ENCODE measurements at places on chromosomes 12 and 14. TPM values are rescaled to one million over a fixed set of nuclear protein-coding genes. Genes with fewer than 3 reads are reported as not detected.

The ADCY6 gene
- 47.3 TPM for total RNA-seq

The WNT1 gene
- not detected for total RNA-seq

The CELA1 gene
- total RNA-seq = not detected

The RAD9B gene
- total RNA-seq = 0.91 TPM

The TMED8 gene
- 17.1 TPM for total RNA-seq

The PLCZ1 gene
- total RNA-seq = 0.82 TPM

- no peak for DNase-seq
Measured at GRCh38 chr14:102394717-102395375, 32.1 kb downstream of the TECPR2 start.

- DNase-seq = no peak
Measured at GRCh38 chr12:13233830-13234641, 37.5 kb downstream of the EMP1 start.

GRCh38 chr12:11813438-11813813 lies 164.0 kb downstream of the ETV6 start:
- DNase-seq = no peak

GRCh38 chr12:14995583-14996425 lies 23.0 kb downstream of the PDE6H start:
- DNase-seq = peak; percentile 40

DNA sequence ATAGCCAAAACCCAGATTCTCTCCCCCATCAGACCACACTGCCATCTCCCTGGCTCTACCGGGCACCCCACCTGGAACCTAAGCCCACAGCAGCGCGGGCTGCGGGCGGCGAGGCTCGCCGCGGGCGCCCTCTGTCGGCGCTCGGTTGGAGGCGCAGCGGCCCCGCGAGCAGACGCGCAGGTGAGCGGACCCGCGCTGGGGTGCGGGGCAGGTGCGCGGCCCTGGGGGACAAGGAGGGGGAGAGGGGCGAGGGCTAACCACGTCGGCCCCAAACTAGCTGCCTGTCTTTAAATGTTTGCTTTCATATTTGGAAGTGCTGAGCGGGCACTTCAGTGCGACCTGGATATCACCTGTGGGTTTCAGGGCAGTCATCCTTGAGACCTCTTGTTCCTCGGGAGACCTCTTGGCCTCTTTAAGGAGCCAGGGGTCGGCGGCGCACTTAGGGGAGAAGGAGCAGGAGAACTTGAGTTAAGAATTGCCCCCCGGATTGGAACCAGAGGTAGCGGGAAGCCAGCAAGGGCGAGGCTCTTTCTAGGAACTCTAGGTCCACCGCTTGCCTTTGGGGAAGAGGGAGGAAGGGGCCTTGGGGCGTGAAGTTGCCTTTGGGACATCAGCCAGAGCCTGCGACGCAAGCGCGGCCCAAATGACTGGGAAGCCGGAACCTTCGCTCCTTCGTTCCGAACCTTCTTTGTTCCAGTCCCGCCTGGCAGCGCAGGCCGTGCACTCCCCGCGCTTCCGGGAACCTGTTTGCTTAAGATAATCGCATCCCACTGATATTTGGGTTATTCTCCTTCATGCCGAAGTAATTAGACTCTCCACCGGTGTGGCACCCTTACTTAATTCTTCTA lies 78.7 kb downstream of the NEDD1 start:
- peak; percentile 6 for DNase-seq

DNA sequence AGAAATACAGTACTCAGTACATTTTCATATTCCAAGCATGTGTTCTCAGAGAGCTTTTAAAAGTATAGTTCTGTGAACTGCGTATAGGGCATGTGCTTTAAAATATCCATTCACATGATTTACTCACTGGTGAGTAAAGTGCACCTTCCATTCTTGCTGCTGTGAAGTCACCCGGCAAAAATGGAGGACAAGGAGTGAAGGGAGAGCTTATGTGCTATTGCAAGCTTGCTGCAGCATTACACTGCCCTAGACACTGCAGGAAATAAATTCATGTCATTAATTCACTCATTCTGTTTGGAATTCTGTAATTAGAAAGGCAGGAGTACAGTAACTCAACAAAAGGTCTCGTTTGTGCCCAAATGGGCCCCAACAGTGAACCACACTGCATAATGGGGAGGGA lies 347.8 kb downstream of the PRKD1 start:
- no peak for DNase-seq

- DNase-seq = no peak
Measured at GRCh38 chr14:101552786-101553231, 8.5 kb upstream of the DIO3 start.

DNA sequence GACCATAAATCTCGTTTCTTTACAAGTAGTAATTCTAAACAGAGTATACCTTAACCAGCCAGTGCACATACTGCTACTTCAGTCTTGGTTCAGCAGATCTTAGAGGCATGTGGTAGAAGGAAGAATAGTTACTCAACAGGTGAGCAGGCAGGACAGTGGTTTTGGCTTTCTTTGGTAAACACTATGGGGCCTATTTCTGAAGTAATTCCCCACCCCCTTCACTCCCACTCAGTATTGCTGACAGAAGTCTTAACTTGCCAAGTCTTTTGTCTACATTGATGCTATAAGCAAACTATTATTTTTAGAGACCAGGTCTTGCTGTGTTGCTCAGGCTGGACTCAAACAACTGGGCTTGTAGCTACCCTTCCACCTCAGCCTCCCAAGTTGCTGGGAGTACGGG lies 68.5 kb downstream of the FBXO34 start:
- DNase-seq = no peak

DNA sequence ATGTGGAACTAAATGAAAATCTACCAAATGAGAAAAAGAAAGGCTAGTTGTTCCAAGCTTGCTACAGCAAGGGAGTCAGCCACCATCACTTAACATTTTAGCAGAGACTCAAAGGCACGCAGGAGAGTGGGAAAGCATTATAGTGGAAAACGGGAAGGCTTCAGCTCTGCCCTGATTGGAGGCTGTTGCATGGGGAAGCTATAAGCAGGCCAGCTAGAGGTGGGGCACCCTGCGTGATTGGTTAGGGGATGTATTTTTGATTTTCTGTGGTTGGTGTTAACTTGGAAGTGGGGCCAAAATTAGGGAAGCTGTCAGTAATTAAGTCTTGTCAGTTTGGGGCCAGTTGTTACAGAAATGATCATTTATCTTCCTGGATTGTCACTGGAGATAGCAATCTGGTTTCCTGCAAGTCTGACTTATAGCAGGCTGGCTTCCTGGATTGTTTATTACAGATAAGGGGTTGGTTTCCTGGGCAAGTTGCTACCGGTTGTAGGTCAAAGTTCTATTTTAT lies 93.9 kb downstream of the FAR2 start:
- no peak for DNase-seq

GRCh38 chr14:88804035-88804434 lies 11.3 kb upstream of the EML5 start:
- DNase-seq = no peak

DNA sequence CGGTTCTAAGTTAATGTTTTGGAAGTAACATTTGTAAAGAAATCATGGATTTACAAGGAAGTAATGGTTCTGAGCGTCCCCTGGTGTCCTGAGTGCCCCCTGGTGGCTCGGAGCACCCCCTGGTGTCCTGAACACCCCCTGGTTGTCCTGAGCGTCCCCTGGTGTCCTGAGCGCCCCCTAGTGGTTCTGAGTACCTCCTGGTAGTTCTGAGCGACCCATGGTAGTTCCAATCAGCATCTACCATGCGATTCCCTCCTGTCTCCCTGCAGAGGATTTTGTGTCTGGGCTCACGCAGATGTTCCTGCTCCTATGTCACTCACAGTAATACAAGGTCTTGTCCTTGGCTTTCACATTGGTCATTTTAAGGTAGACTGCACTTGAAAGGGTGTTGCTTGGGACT lies 1352.9 kb downstream of the TMEM121 start:
- DNase-seq = no peak

GRCh38 chr12:117571321-117571720 lies 209.9 kb upstream of the NOS1 start:
- no peak for DNase-seq

- peak; percentile 27 for DNase-seq
Measured at GRCh38 chr12:30928356-30929244, 2.1 kb downstream of the TSPAN11 start.

- no peak for DNase-seq
Measured at GRCh38 chr14:31166271-31166561, 41.4 kb downstream of the HECTD1 start.

DNA sequence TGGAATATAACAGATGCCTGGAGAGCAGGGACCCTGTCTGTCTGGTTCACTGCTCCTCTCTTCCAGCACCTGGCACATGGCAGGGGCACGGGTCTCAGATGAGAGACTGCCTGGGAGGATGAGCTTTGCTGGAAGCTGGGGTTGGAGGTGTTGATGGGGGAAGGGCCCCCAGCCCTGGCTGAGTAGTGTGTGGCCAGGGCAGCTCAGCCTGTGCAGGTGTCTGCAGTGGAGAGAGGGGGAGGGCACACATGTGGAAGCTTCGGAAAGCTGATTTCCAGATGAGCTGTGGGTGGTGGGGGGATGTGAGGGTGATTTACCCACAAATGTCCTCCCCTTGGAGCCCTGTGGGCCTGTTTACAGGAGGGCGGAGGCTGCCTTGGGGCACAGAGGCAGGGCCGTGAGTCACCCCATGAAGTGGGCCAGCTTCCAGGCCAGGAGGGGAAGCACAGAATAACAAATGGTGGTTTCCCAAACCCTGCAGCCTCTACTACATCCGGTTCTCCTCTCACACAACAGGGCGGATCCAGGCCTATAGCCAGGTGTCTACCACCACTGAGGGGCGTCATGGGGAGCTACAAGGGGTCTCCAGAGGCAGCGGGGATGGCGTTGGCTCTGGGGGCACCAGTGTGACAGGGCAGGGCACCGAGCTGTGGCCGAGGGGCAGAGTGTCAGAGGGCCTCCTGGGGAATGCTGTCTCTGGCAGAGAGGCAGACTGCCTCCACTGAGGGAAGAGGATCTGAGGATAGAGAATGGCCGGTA lies 11.0 kb downstream of the KRT7 start:
- no peak for DNase-seq

DNA sequence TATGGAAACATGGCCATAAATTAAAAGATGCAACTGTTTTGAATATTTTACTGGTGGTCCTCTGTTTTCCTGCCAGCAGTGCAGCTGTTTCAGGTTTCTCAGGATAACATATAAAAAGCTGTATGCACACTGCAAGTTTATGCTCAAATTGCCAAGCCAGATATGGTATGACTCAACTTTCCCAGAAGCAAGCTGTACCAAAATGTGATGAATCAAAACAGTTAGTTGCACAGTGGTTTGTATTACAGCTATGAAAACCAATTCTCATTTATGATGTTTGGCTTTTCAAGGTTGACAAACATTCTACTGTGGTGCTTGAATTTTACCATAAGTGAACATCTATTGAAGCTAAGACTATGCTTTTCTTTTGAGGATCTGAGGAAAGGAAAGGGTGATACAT lies 15.5 kb downstream of the TRMT5 start:
- no peak for DNase-seq
